Activated CD8-positive, alpha-beta T cell treated with anti-CD3 and anti-CD28 coated beads for 36 hours (primary cell): ENCODE measurements at places on chromosomes 3 and 15. TPM values are rescaled to one million over a fixed set of nuclear protein-coding genes. Genes with fewer than 3 reads are reported as not detected.

DNA sequence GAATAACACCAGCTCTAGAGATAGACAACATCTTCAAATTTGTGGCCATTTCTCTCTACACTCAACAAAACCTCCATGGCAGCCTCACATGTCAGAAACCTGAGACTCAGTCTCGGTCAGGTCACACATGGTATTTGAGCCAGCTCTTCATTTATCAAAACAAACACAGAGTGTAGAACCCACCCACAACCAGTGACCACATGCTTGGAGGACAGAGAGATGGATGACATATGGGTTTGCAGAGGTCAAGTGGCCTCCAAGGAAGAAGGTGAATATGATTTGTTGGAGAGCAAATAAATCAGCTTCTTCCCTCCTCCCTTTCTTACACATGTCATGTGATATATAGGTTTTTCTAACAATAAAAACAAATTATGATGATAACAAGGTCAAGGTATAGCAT is 278.1 kb upstream of the LRTM1 start:
- DNase-seq, result no peak

DNA sequence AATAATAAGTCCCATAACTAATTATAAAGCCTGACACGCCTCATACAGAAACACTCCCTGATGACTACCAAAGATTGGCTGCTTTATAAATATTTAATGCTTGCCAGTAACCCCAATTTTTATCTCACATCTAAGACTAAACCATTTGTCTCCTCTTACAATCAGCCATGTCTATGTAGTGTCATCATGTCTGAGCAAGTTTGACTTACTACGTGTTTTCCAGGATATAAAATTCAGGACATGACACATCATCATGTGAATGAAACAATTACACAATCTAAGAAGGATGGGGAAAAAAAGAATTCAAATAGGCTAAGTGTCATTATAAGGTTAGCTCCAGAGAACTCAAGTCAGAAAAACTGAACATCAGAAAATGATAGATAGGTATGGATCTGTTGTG is 208.7 kb downstream of the MECOM start:
- no peak for DNase-seq

GRCh38 chr3:104785947-104786346 is 580.8 kb upstream of the ALCAM start:
- no peak for DNase-seq

DNA sequence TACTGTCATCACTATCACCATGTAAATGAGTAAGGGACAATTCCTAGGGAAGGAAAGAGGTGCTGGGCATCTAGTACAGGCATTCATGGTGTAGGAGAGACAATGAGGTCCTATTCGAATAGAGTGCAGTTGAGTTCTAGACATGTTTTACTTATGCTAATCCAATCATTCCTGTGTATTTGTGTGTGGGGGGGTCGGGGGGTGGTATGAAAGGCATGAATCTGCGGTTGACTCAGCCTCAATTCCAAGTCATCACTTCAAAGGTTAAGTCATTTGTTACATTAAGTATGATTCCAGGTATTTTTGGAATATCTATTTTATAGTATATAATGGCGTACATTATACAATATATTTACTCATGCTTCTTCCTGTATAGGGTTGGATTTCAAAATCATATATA is 163.1 kb upstream of the GALNT15 start:
- no peak for DNase-seq

- no peak for DNase-seq
These were observed 497.8 kb upstream of the CNTN4 start for GRCh38 chr3:1600700-1601418.

The AQP9 gene
- total RNA-seq, result not detected

GRCh38 chr3:64223791-64224745 is 1.2 kb downstream of the PRICKLE2 start:
- no peak for DNase-seq

The RAB27A gene
- total RNA-seq, result 125 TPM
